ENCODE measurements at places on chromosomes 11 and 22.

GRCh38 chr11:103980108-103980507, 56.3 kb upstream of the DDI1 start:
- no peak for DNase-seq

DNA sequence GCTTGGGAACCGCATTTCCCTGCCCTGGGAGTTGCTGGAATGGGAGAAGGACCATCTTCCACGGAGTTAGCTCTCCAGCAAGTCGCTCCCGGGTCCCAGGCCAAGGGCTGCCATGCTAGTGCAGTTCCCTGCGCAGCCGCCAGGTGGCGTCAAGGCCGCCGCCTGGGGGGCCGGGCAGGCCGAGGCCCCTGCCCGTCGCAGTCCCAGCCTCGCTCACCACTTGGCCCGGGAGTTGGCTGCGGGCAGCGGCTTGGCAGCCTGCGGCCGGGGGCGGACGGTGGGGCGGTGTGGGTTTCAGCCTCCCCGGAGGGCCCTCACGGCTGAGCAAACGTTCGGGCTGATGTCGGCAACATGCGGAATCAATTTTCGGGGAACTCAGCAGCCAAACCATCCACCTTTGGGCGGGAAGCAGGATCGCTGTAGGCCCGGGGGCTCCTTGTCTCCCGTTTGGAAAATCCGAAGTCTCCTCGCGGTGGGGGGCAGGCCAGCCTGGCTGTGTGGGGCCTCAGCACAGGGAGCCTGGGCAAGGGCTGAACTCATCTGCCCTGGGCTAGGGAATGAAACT, 415.1 kb downstream of the SOX6 start:
- peak; percentile 6 for DNase-seq

GRCh38 chr22:20403779-20404140, 9.8 kb downstream of the ZNF74 start:
- DNase-seq = no peak

GRCh38 chr11:128941110-128941509, 1.6 kb downstream of the TP53AIP1 start:
- no peak for DNase-seq

GRCh38 chr11:100151944-100152343, 535.1 kb upstream of the ARHGAP42 start:
- DNase-seq = no peak

- no peak for DNase-seq
Measured at GRCh38 chr11:64608636-64609035, 17.6 kb downstream of the SLC22A12 start.

DNA sequence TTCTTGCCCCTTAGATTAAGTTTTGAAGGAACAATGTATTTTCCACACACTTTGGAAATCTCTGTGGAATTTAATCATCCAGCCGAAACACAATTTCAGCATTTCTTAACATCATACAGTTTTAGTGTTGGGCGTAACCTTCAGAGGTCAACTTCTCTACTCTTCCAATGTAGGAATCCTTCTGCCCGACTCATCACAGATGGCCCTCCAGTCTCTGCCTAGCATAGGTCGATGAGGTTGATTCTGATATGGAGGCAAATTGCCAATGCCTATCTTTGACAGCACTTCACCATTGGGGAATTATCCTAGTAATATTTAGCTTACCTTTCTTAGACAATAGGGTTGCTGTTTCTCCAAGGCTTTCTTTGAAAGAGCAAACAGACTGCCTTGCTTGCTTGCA, 175.7 kb upstream of the TTC12 start:
- DNase-seq = no peak

- DNase-seq = no peak
Measured at GRCh38 chr11:109794501-109794900, 298.7 kb upstream of the ZC3H12C start.

DNA sequence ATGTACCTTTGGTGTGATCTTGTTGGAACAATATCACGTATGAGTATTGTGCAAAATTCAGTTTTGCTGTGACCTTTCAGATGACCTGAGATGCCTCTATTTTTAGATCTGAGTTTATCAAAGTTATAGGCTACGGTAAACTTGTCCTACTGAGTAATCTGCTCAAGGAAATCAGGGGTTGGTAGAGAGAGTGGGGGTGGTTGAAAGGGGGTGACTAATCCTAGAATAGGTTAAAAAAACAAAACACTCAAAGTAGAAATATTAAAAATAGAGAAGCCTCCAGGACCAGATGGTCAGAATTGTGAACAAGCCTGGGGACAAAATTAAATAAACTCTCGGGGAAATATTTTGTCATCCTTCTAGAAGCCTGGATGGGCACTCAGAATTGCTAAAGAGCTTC, 59.9 kb upstream of the C11orf87 start:
- DNase-seq = no peak

GRCh38 chr11:1483445-1483961, 3.1 kb downstream of the MOB2 start:
- no peak for DNase-seq

- no peak for DNase-seq
Measured at GRCh38 chr22:19473578-19473977, 5.4 kb downstream of the UFD1 start.

DNA sequence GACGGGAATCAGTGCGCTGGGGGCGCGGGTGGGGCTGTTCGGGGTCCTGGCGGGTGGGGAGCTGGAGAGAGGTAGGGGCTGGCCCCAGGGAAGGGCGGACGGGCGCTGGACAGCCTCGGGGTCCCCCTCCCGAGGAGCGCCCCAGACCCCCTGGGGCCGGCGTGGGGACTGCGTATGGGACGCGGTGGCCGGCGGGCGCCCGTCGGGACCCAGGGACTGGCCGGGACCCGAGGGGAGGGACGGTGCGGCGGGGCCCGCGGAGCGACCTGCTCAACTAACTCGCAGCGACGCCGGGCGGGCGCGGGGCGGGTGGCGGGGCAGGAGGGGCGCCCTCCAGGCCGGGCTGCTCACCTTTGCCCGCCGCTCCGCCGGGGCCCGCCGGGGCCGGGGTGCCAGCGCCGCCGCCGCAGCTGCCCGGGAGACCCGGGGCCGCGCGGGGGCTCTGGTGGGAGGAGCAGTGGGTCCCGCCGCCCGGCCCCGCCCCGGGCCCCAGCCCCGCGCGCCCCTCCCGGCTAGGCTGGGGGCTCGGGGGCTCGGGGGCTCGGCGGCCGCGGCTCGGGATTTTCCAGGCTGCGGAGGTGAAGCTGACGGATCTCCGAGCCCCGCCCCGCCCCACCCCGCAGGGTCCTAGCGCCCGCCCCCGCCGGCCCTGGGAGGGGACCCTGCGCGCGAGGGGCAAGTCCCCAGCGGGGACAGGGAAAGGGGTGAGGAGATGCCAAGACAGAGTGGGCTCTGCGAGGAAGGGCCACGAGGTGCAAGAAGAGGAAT, 12.3 kb downstream of the STARD10 start:
- DNase-seq = peak; percentile 62
